T-helper 9 cell (primary cell): ENCODE measurements at places on chromosomes 12 and 14.

DNA sequence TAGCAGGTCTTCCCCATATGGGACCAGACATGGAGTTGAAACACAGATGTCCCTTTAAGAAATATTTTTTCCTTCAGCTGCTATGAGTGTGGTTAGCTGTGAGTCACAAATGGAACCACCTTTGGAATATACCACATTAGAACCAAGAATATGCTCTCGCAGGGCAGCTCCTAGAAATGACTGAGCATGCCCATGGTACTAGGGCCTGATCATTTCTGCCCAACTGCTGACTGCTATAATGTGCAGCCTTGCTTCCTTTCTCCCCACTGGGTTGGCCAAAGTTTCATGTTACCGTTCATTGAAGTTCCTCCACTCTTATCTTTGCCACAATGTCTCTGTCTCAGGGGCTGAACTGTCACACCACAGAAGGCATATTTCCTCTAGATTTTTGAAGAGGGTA lies 1074.6 kb downstream of the FLRT2 start:
- no peak for DNase-seq

- DNase-seq: peak; percentile 51
Observed at GRCh38 chr12:13044002-13044905, at the start of gene FAM234B. FAM234B (plus strand) TSS chr12:13044381; CDS start chr12:13044404, 23 bp downstream.

DNA sequence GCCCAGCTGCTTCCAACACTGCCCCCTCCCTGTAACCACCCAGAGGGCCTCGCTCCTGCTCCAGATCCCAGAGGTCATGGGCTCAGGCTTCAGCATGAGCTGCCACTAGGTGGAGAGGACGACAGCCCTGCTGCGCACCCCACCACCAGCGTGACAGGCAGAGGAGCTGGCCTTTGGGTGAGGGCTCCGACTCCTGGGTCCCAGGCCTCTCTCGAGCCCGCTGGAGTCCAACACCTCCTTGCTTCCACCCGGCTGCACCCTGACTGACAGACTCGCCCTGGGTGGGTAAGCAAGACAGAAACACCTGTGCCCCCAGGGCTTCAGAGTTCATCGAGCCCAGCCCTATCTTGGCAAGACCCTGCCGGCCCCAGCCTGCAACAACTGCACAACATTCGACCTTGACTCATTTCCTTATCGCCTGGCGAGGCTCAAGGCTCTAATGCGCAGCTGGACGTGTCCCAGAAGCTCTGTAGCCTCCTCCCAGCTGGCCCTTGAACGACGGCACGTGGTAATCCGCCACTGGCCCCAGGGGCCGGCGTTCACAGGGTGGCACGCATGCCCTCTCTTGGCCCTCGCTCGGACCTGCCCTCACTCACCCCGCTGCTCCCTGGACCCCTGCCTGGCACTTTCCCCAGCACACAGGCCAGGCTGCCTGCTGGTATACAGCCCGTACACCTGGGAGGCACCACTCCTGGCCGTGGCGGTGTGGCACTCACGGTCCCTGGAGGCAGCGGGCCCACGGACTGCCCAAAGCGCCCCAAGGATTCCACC lies 28.0 kb downstream of the VPS37B start:
- DNase-seq: no peak

DNA sequence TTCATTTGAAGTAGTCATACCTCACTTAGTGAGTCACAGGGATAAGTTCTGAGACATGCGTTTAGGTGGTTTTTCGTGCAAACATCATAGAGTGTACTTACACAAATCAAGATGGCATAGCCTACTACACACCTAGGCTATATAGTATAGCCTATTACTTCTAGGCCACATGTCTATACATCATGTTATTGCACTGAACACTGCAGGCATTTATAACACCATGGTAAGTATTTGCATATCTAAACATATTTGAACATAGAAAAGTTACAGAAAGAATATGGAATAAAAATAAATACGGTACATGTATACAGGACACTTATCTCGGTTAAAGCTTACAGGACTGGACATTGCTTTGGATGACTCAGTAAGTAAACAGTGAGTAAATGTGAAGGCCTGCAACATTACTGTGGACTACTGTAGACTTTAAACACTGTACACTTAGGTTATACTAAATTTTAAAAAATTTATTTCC lies 670.6 kb downstream of the SLC16A7 start:
- no peak for DNase-seq

DNA sequence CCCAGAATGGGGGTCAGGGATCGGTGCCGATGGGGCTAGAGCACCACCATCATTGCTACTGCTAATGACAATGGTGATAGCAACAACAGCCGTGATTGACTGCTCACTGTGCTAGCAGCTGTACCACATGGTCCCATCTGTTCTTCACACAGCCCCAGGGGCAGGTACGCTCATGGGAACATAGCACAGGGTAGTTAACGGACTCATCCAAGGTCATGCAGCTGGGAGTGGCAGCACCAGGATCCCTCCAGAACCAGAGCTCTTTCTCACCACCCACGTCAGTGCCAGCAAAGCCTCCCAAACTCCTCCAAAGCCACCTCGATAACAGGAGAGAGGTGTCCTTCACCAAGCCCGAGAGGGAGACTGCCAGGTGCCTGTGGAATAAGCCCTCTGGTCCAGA lies 11.2 kb upstream of the DYNC1H1 start:
- no peak for DNase-seq

GRCh38 chr12:26633591-26634210 lies 199.3 kb downstream of the ITPR2 start:
- no peak for DNase-seq

- no peak for DNase-seq
Observed at GRCh38 chr14:49033131-49033530, 553.0 kb downstream of the RPS29 start.

DNA sequence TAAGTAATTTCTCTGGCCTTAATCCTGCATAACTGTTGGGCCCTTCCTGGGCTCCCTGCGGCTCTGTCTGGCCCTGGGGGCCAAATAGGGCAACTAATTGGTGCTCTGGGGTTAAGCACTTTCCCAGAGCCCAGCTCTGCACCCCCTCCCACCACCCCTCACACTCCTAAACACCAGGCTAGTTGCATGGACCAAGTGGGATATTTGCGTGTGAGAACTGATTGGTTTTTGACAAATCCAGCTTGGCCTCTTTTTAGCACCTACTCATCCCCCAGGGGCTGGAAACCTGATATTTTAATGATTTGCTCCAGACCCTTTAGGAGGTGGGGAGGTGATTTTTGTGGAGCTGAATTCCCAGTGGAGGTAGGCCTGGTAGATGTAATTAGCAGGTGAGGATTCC lies 91.9 kb downstream of the DICER1 start:
- no peak for DNase-seq

DNA sequence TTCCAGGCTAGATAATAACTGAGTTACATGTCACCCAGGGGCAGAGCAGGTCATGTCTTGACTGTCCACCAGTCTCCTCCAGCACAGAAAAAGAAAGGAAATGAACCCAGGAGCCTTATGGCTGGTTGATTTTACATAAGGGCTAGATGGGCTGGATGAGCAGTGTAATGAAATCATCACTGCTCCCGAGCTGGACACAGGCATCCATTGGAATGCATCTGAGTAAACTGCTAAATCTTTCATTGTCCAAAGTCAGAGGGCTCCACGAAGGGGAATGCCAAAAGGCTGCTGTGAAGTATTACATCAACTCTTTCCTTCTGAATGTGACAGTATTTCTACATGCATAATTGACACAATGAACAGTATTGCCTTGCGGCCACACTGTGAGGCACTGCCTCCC lies 30.1 kb upstream of the TSPAN11 start:
- no peak for DNase-seq

DNA sequence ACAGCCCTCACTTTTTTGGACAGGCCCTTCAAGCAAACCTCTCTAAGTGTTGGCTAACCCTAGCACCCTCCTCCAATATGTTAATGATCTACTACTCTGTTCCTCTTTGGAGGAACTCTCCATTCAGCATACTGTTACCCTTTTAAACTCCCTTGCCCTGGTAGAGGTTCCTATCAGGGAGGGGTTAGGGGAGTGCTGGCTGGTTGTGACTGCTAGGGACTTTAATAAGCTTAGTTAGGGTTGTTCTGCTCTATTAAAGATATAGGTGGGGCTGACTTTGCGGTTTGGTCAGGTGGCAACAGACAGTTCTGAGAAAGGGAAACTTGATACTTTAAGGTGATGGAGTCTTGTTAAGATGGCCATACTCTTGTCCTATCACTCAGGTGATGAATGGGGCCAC lies 301.5 kb upstream of the FBXO33 start:
- DNase-seq: no peak

GRCh38 chr14:53564870-53565269 lies 391.8 kb downstream of the BMP4 start:
- no peak for DNase-seq

DNA sequence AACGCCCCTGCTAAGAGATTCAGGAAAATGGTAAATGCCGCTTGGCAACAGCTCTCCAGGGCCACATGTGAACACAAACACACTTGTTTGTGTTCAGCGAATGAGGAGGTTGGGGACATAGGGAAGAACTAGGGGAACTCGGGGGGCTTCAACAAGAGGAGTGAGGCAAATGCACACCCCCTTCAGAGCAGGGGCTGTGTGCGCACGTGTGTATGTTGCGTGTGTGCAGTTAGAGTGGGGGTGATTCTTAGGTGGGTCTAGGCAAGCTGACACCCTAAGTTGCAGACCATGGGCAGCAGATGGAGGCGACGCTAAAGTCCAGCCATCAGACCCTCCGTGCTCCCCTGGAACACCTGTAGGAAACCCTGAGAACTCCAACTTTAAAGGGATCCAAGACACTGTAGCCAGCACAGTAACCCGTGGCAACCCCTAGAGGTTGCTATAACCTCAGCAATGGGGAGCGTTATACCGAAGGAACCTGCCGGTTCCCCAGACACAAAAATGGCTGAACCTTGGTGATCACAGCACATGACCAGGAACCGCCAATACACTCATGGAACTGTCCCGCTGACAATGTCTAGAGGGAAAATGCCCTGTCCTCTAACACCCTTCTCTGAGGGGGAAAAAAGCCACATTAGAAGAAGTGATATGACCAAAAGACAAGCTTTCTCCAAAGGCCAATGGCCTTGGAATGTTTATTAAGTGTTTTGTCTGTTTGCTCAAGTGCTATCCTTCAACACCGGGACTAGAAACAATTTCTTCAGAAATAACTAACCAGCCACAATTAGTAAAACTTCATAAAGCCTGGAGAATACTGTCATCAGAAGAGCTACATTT lies 86.5 kb upstream of the CEP83 start:
- DNase-seq: no peak

GRCh38 chr14:53536446-53536845 lies 383.3 kb upstream of the DDHD1 start:
- DNase-seq: no peak

GRCh38 chr12:76119887-76120286 lies 35.4 kb upstream of the NAP1L1 start:
- no peak for DNase-seq

DNA sequence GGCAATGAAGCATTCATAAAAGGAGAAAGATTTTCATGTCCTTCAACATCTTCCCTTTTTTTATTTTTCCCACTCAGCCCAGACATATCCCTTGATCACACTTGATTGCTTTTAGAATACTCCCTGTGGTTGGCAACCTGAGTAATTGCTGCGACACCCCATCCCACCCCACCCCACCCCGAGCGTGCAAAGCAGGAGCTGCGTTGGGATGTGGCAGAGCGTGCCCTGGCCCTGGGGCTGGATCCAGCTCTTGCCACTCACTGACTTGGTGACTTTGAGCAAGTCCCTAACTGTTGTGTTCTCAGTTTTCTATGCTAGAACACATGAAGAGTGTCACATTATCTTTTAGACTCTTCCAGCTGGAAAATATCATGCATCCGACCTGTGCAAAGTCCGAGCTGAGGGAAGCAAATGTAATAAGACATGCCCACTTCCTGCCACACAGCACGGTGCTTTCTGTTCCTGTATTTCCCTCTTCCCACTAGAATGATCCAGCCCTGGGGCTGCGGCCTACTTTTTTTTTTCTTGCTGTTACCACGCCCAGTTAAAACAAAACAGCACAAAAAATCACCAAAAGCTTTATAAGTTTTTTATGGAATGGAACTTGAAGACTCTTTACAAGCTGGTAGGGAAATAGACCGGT lies 4.0 kb downstream of the ASCL4 start:
- DNase-seq: no peak

DNA sequence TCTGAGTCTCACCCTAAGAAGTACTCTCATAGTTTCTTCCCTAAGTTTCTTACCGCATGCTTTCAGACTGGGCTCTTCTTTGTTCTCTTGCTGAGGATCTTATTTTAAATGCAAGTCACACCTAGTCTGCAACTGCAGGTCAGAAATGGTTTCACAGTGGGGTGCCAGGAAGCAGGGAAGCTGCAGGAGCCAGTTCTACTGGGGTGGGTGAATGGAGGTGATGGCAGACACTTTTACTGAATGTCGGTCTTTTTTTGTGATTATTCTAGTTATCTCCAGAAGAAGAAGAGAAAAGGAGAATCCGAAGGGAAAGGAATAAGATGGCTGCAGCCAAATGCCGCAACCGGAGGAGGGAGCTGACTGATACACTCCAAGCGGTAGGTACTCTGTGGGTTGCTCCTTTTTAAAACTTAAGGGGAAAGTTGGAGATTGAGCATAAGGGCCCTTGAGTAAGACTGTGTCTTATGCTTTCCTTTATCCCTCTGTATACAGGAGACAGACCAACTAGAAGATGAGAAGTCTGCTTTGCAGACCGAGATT lies 1.7 kb downstream of the FOS start:
- DNase-seq: no peak

DNA sequence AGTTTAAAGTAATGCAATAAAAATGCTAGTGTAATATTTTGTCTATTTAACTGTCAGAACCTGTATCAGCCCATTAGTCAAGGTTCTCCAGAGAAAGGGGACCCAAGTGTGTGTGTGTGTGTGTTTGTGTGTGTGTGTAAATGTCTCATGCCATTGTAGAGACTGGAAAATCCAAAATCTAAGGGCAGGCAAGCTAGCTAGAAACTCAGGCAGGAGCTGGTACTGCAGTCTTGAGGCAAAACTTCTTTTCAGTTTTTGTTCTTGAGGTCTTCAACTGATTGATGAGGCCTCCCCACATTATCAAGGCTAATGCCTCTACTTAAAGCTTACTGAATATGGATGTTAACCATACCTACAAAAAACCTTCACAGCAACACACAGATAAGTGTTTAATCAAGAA lies 126.7 kb downstream of the PRKD1 start:
- no peak for DNase-seq

DNA sequence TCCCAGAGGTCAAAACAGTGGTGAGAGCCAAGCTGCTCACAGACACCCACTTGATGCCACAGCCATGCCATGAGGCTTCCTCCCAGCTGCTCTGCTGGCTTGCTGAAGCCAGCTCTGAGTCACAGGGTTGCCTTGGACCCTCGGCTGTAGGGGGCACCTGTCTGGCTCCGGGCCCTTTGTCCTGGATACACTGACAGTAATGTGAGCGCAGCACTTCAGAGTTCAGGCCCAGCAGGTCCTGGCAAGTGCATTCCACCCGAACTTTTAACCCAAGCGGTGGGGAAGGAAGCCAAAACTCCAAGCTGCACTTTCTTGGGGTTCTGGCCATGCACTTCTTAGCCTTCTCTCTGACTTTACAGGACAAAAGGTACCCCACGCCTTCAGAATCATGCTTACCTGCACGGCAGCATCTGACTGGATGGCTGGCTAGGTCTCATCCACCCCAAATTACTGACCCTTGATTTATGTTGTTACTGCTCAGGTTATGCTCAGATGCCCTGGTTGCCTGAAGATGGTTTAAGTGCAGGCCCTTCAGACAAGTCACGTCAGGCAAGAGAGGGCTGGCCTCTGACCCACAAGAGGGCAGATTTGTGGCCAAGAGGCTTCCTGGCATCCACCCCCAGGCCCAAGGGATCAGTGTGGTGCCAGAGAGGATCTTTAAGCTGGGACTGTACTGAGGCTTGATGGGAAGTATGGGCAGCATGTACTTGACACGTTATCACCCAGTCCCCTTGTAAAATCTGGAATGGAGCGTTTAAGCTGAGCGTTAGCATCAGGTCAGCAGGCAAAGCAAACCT lies 24.8 kb downstream of the SLC25A29 start:
- no peak for DNase-seq
